H9 (cell line): ENCODE measurements at places on chromosomes 5 and 9.
A peak's percentile ranks its signal among the peaks of the same experiment; 100 is the strongest.

DNA sequence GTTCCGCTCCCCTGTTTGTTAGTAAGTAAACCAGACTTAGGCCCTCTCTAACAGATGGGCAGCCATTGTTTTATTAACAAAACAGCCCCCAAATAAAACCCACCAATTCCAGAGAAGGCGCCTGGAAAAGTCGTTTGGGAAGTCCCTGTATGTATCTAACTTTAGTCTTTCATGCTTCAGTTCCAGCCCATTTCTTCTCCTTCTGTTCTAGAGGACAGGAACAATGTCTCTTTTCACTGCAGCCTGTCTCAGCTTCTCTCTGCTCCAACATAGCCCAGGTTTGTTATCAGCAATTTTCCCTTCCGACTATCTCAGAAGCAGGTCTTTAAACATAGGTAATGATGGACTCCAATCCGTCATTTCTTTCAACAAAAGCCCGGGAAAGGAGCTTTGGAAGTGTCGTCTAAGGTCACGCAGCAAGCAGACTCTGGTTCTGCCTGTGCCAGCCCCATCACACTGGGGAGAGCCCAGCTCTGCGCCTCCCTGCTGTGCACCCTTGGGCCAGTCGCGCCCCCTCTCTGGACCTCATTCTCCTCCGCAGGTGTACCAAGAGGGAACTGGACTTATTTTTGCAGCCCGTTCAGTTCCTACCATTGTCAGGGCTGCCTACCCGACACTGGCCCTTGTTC, 9.6 kb upstream of the AKNA start:
- no peak for DNase-seq

DNA sequence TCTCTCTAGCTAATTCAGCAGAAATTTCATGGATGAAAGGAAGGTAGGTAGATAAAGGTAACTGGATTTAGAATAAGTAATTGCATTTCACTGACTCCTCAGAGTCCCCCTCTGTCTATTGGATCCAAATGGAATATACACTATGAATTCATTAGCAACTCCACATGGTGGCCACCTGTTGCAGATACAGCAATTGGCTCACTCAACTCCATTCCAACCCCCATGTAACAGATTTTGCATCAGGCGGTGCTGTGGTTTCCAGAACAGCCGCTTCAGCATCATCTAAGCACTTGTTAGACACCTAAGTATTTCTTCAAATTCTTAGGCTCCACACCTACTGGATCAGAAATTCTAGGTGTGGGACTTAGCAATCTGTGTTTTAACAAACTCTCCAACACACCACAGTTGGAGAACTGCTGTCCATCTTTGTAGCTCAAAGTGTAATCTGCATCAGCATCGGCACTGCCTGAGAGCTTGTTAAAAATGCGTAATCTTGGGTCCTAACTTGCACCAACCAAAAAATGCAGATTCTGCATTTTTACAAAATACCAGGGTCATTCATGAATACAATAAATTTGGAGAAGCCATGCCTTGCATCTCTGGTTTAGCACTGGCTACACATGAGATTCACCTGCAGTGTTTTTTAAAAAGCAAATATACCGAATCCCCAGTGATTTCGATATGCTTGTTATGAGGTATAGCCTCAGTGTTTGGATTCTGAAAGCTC, 413.8 kb upstream of the CD180 start:
- no peak for DNase-seq

DNA sequence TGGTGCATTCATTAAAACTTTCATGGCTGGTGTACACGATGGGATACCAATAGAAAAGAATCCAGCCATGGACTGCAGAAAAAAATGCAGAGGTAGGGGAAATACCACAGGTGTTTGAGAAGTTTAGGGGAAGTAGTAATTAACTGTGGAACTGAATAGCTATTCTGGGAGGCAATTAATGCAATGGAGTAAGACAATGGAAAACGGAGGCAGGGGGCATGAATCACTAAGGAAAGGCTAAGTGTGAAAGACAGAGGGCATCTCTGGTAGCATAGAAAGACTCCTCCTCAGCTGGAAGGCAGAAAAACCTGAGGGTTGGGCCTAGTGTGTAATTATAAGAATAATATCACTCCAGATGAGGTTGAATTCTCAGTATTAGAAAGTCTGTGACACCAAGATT, 30.9 kb upstream of the NPR3 start:
- no peak for DNase-seq

DNA sequence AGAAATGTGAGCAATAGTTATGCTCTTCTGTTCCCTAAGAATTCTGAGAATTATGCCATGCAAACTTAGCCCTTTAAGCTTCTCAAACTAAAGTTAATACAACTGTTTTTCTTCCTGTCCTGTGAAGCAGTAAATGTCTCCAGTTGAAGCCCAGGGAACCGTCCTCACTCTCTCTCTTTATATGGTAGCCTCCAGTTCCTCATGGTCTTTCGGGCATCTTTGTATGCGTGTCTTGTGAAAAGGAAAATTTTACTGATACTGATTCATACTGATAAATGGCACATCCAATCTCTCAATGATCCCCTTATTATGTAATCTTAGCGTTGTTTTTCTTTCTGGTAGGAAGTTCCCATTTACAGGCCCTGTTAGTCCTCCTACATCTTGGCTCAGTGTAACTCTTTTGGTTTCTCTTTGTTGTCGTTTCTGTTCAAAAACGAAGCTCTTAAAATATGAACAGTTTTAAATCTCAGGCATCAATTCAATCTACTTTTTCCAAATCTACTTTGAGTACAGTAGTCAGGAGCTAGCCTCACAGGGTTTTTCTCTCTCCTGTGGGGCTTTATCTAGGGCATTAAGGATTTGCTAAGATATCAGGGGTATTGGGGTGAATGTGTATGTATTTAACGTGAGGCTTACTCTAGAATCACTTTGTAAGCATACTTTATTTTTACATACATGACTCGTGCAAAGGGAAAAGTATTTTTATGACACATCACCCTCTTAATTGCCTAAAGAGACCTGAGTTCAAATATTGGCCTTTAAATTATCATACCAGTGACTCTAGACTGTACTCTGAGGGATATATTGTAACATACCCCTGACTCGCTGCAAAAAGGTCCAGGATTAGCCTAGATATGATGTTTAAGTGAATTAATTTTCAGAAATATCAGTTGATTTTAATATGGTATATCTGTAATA, 258.0 kb downstream of the NR3C1 start:
- no peak for DNase-seq

GRCh38 chr9:4114569-4115505, 185.0 kb downstream of the GLIS3 start:
- DNase-seq, result no peak

GRCh38 chr9:15693701-15694100, 140.9 kb downstream of the CCDC171 start:
- no peak for DNase-seq

- no peak for DNase-seq
These were observed 129.2 kb upstream of the ADRA1B start for GRCh38 chr5:159786901-159787691.

GRCh38 chr5:368183-369084, 46.9 kb downstream of the AHRR start:
- peak; percentile 10 for DNase-seq

GRCh38 chr5:176820937-176821336, 10.6 kb downstream of the UNC5A start:
- DNase-seq, result no peak

- DNase-seq, result no peak
These were observed 142.2 kb downstream of the ZNF462 start for GRCh38 chr9:107005201-107005600.

DNA sequence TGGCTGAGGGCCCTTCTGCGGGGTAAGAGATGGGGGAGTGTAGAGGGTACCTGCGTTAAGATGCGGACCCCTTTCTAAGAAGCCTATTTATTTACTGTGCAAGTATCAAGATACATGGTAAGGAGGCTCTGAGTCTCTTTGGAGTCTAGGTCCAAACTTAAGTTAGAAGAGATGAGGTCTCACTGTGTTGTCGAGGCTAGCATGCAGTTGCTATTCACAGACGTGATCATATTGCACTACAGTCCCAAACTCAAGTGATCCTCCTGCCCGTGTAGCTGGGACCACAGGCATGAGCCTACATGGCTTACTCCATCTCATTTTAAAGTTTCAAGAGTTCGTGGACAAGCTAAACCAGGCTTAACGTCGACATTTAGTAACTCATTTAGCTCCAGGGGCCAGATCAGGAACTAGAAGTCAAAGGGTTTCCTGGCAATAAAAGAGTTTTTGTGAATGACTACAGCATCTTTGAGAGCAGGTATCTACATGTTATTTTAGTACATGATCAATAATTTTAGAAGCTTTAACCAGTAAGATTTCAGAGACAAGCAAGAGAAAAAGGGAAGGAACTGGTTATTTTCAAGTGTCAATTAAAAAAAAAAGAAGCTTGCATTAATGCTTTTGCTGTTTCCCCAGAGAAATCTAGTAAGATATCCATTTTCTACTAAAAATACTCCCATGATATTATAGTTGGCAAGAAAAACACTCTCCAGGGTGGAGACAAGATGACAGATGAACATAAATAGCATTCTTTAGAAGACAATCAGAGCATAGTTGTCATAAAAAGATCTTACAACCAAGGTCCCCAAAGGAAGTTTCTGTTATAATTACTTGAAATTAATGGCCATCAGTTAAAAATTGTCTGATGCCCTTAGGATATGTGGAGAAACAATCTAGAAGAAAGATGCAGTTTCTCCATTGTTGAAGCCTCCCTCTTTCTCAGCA, 141.3 kb downstream of the SCAMP1 start:
- no peak for DNase-seq
